ENCODE measurements at places on chromosomes 4 and X.

- DNase-seq = no peak
Measured at GRCh38 chr4:173990126-173990868, 293.2 kb downstream of the FBXO8 start.

DNA sequence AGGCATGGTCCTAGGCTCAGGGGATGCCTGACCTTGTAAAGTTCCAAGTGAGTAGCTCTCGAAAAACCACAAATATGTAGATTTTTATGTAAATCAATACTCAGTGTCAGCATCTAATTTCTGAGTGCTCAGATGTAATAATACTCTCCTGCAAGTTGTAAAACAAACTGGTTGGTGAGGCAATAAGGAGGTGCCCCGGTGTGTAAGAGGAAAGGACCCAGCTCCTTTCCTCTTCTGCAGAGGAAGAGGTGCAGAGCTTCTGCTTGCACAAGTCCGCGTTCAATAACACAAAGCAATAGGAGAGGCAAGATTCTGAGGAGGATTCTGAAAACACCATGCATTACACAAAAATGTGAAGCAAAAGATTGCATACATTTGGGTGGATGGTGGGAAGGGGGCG is 43.6 kb upstream of the ENPP6 start:
- no peak for DNase-seq

DNA sequence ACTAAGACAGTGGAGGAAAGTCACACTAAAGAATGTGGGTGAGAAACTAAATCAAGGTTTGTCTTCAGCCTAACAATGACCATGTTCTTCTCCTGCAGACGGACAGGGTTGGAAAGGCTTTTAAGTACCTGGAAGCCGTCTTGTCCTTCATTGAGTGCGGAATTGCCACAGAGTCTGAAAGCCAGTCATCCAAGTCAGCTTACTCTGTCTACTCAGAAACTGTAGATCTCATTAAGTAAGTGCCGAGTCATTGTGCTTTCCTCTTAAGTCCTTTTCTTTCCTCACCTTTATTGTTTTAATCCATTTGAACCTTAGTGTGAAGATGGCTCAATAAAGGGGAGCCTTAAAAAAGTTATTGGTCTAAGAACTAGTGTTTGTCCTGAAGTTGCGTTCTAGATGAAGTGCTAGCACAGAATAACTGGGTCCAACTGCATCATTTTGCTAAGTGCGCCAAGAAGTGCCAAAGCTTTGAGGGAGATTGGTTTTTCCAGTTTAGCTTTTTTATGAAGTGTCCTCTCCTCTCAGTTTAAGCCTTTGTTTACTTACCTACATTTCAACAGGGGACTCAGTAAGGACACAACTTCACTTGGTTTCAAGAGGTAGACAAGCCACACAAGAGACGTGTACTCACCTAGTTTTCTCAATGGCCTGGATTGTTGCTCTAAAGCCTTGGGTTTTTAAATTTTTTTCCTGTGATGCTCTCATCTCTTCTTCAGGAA is 89.3 kb downstream of the KLHL8 start:
- no peak for DNase-seq

DNA sequence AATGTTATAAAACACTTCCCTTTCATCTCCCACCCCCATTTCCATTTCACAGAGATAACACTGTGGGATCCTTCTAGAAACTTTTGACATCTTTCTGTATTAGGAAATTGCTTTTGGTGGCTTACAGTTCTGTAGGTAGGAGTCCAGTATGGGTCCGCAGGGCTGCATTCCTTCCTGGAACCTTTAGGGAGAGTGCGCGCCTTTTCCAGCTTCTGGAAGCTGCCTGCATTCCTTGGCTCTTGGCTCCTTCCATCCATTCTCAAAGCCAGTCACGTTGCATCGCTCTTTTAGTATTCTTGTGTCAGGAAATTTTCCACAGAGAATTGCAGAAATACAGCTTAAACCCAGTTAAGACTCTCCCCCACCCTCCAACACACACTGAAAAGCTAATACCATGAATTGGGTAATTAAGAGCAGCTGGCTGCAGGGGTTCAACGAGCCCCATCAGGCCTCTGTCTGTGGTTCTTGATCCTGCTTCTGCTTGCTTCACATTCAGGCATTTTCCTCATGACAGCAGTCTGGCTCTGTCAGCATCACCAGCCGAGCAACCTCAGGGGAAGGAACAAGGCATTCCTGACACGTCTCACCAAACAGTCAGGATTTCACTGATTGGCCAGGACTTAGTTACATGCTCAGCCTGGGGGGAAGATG is 48.8 kb downstream of the SEPTIN11 start:
- DNase-seq = no peak

- no peak for DNase-seq
Measured at GRCh38 chr4:41189076-41189475, 25.3 kb downstream of the APBB2 start.

Data from AG09319 (cell line).